Cerebellar nuclear complex (tissue), 1 donor: ENCODE measurements at places on chromosomes 5 and 9.
A peak's percentile ranks its signal among the peaks of the same experiment; 100 is the strongest.

DNA sequence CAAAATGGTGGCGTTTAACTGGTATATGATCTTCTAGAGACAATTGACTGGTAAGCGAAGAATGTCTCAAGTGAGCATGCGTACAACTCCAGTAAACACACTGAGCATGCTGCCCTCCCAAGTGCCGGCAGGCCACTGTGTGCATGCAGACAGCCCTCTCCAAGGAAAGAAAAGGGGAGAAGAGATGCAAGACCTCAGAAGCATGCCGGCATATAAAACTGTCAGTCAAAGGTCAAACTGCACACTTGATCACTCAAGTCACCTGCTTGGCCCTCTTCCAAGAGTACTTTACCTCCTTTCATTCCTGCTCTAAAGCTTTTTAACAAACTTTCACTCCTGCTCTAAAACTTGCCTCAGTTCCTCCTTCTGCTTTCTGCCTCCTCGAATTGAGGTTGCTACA is 910.2 kb downstream of the TAF11L14 start:
- DNase-seq = no peak

DNA sequence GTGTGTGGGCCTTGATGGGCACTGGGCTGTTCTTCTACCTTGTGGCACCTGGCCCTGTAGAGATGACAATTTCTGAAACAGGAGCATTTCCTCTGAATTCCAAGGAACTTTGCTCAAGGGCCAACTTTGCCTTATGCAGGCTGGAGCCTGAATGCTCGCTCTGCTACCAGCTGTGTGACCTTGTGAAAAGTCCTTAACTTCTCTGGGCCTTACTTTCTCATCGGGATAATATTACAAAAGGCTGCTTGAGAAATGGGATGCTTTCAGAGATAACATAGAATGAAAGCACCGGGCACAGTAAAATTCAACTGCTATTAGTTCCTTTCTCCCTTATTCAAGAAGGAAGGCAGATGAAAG is 58.8 kb downstream of the GADD45G start:
- DNase-seq = no peak

DNA sequence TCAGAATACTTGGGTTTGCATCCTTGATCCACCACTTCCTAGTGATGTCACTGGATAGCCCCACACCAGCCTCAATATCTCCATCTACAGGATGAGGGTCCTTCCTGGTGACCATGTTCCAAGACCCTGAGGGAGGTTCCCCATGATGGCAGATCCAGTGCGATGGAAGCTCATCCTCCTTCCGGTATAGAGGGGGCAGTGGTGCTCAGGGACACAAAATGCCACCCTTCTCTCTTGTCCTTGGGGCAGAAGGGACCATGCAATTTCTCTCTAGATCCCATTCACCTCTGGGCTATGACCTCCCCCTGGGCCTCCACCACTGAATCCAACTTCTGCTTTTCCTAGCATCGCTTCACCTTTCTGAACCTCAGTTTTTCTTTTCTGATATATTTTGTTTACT is 5.4 kb upstream of the SLC25A51 start:
- DNase-seq = no peak

- DNase-seq = no peak
Measured at GRCh38 chr9:115883467-115884329, 269.9 kb upstream of the PAPPA start.

DNA sequence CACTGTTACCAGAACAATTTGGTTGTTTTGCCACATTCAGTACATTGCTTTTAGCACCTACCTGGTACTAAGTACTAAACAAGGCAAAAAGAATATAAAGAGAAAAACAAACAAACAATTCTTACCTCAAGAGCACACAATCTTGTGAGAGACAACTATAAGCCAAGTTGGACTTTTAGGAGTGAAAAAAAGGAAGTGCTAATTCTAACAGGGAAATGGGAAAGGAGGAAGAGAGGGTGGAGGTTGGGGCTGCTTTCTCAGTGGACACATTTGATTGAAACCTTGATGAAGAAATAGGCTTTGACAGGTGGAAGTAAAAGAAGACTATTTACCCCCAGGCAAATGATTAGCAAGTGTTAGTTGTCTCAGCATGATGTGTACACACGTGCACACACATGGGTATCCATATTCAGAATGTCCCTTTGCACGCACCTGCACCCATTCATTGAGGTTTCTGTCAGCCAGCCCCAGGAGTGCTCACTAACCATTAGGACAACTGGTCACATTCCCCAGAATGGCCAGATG is 302.6 kb downstream of the ACTL7B start:
- no peak for DNase-seq

DNA sequence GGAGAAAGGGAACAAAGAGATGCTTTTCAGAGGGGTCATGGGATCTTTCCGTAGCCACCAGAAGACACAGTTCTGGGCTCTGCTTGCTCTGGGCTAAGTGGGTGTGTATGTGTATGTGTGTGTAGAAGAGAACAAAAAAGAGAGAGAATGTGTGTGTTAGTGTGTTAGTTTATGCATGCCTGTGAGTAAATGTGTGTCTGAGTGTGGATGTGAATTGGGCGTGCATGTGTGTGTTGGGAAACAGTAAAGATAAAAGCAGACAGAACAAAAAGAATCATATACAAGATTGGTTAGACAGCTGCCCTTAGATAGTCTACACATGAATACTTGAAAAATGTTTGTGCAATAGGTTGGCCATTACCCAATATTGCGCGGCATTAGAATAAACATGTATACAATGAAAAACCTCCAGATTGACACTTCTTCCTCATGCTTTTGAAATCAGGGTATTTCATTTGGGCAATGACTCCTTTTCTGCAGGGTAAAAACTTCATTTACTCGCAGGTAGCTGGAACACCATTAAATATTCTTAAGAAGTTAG is 36.5 kb upstream of the HSPA9 start:
- no peak for DNase-seq

- DNase-seq = no peak
Measured at GRCh38 chr5:39178171-39178570, 41.2 kb downstream of the FYB1 start.

GRCh38 chr5:56126487-56127179 is 106.5 kb downstream of the ANKRD55 start:
- no peak for DNase-seq

- DNase-seq = no peak
Measured at GRCh38 chr9:94794476-94795167, 68.1 kb downstream of the AOPEP start.

GRCh38 chr5:8070138-8070537 is 201.2 kb downstream of the MTRR start:
- DNase-seq = no peak

DNA sequence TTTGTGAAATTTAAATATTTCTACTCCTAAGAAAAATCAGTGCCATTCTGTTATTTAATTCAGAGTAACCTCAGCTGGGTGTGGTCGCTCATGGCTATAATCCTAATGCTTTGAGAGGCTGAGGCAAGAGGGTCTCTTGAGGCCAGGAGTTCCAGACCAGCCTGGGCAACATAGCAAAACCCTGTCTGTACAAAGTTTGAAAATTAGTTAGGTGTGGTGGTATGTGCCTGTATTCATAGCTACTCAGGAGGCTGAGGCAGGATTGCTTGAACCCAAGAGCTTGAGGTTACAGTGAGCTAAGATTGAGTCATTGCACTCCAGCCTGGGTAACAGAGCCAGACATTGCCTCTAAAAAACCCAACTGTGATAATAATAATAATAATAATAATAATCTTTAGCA is 44.8 kb upstream of the CNTLN start:
- DNase-seq = no peak

- no peak for DNase-seq
Measured at GRCh38 chr9:136525207-136525606, 20.6 kb downstream of the NOTCH1 start.

GRCh38 chr9:111399772-111400563 is 69.9 kb upstream of the OR2K2 start:
- no peak for DNase-seq

DNA sequence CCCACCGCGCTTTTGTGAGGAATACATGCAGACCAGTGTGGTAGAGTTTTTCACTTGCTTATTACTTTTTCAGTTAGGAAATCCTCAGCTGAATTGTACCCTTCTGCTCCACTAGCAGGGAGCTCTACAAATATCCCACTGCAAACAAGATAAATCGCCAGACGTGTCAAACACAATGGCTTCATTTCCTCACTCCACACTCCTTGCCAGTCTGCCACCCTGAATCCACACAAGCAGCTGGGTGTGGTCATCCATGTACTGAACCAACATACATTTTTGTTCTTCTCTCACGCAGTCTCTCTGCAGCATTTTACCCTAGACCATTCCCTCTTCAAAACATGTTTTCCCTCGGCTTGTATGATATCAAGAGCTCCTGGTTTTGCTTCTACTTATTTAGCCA is 3.7 kb upstream of the ROR2 start:
- DNase-seq = no peak

GRCh38 chr9:2128141-2128540 is 113.0 kb downstream of the SMARCA2 start:
- DNase-seq = no peak

- no peak for DNase-seq
Measured at GRCh38 chr5:142955628-142956027, 185.5 kb downstream of the ARHGAP26 start.

DNA sequence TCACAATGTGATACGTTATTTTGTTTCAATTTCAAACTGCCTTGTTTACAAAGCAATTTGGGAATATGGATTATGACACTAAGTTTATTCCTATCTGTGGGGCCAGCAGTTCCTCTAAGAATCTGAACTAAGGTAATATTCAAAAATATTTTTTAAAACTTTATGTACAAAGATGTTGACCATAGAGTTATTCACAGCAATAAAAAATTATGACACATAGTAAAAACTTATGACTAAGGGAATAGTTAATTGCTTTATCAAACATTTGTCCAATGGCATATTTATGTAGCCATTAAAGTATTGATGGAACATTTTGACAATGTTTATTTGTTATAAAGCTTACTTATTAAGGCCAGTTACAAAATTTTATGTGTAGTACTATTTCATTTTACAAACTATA is 73.4 kb upstream of the FREM1 start:
- DNase-seq = no peak

- no peak for DNase-seq
Measured at GRCh38 chr9:128389395-128390149, 18.4 kb downstream of the URM1 start.

DNA sequence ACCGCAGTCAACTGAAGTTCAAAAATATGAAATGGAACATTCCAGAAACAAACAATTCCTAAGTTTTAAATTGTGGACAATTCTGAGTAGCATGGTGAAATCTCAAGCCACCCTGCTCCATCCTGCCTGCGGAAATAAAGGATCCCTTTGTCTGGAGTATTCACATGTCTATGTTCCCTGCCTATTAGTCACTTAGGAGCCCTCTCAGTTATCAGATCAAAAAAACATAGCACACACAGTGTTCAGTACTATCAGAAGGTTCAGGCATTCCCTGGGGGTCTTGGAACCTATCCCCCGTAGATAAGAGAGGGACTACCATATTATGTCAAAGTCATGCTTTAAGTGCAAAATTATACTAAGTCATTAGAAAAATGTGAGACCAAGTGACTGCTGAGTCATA is 300.8 kb downstream of the SEMA5A start:
- DNase-seq = no peak

DNA sequence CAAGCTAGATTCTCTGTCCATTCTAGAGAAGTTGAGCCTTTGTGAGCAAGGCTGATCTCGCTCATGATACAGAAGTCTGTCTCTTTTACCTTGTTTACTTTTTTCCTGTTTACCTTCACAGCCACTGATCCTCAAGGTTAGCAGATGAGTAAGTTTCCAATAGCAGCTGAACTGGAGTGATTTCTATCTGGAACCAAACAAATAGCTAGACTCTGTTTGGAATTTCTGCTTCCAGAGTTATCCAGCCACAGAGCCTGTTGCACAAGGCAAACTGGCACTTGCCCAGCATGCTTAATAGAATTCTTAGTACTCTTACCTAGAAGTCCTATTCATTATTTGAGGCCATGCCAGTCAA is 12.8 kb upstream of the PANK3 start:
- DNase-seq = no peak

DNA sequence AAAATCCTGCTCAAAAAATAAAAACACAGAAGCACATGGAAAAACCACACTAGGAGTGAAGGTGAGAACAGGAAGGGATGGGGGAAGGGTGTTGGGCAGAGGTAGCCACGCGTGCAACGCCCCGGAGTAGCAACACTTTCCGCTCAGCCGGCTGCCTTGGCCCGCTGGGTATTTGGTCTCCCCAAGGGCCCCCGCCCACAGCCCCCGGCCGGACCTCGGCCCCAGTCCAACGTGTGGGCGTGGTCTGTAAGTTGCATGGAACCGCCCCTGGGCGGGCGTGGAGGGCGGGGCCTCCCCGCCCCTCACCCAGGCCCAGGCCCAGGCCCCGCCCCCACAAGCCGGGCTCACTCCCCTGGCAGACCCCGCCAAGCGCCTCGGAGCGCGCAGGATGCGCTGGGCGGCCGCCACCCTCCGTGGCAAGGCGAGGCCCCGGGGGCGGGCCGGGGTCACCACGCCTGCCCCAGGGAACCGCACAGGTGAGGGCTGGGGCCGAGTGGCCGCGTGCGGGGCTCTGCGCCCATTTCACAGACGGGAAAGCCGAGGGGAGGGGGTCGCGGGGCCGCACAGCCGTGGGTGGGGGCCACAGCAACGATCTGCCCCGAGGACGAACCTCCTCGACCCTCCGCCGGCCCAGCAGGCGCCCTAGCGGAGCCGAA is at the start of gene SUSD3:
SUSD3 (plus strand) TSS at position 347 of the 656 bp plus-strand sequence; CDS start at position 389, 42 bp downstream.
- DNase-seq = no peak

GRCh38 chr5:102583276-102584124 is 84.7 kb upstream of the SLCO6A1 start:
- peak; percentile 5 for DNase-seq

GRCh38 chr5:158658446-158659230 is 441.1 kb downstream of the EBF1 start:
- DNase-seq = no peak

GRCh38 chr5:7983433-7983832 is 114.5 kb downstream of the MTRR start:
- no peak for DNase-seq

DNA sequence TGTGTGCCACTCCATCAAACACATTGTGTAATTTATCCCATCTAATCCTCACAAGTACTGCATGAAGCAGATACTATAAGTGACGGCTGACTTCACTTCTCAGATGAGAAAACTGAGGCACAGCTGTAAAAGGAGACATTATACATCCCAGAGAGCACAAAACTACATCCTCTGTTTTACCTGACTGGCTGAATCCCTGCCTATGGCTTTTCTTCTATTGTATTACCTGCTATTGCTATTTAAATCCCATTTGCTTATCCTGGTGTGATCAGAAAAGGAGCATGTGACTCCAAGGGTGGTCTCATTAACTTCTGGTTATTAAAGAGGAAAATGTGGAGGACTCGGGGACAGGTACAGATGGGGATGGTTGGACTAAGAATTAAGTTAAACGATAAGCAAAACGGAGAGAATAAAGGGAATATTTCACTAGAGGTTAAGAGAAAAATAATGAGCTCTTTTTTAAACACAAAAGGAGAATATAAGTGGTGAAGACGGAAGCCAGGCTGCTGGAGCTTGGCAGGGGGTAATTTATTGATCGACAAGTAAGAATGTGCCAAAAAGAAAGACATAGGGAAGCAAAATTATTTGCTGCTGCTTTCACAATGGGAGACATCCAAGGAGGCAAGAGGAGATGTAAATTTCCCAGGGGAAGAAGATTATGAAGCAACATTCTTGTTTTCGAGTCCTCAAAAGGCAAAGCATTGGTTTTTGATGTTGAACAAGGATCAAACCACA is 155.7 kb upstream of the GPR151 start:
- no peak for DNase-seq

- DNase-seq = no peak
Measured at GRCh38 chr9:15180124-15180523, 126.9 kb downstream of the TTC39B start.
